Thymus (tissue), 14 donors: ENCODE measurements at places on chromosomes 1 and 21.

DNA sequence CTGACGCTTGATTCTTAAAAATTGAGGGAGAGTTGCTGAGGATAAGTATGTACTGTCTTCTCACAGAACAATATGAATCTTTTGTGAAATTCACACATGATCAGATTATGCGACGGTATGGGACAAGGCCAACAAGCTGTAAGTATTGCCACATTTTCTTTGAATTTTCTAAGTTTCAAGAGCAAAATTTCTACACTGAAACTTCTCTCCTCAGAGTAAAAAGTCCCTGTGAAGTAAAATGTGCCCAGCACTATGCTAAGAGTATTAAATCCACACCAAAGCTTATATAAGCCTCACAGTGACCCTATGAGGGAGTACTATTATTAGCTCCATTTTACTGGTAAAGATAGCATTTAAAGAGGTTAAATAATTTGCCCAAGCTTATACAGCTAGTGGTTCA lies 12.2 kb downstream of the AKIRIN1 start:
- no peak for DNase-seq

- DNase-seq: no peak
Measured at GRCh38 chr1:210754878-210755665, 378.9 kb downstream of the KCNH1 start.

DNA sequence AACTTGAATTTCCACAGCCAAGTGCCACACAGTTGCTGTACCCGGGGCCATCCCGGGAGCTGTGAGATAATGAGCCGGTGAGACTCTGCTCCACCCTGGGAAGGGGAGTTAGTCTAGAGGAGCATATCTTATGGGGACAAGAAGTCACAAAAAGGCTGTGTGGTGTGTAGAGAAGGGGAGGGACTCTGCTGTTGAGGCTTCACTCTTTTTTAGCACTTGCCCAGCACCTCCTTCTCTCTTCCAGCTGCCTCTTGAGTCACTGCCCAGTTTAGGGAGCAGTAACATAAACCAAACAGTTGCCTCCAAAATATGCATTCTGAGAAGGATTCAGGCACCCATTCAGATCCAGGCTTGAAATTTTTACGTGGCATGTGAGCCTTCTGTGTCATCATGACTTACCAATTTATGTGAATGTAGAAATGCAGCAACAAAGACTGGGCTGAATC lies 744 bp upstream of the WDR26 start:
- DNase-seq: no peak

- no peak for DNase-seq
Measured at GRCh38 chr1:39940253-39940652, 14.7 kb upstream of the MFSD2A start.

DNA sequence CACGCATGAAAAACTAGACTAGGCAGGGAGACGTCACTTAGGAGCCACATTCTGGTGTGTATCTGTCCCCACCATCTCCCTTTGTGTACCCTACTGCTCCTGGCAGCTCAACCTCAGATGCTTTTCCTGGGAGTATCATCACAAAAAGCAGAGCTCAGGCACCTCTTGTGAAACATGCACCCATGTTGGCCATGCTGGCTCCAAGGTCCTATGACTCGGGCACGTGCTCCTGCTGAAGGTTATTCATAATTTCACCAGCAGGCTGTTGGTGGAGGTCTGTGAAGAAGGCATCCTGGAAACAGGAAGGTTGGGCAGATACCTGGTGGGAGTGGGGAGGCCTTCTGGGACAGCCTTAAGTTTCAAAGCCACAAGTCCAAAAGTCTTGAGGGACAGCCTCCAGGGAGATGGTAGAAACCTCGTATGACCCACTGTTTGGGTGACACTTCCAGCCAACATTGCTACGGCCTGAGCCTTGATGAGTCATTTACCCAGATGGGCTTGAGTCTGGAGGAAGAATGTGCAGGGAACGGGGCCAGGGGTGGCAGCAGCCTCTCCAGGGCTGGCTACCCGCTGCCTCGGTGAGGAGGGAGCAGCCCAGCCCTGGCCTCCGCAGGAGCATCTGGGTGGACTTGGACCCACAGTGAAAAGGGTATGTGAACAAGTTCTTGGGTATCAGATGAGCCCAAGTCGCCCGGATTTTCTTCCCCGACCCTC lies 75.8 kb downstream of the PGBD5 start:
- no peak for DNase-seq

DNA sequence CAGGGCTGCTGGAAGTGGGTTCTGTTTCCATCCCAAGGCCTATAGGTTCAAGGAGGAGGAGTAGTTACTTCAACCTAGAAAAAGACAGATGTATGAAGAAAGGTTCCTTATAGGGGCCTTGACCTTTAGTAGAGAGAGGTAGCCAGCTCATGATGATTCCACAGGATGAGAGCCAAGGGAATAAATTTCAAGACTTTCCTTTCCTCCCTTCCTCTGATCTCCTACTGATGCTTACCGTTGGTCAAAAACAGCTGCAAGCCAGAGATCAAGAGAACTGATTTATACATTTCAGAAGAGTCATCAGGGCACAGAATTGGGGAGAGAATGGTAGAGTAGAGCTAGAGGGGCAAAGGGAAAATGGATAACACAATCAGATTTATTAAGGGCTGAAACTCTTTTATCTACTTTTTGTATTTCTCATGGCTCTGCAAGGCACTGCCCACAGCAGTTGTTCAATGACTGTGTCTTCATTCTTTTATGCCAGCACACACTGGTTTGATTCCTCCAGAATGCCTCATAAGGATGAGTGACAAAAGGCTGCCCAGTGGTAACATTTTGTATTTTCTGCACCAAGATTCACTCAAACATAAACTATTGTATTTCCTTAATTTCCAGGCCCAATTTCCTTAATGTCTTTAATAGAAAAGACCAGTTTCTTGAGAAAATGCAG lies 37.4 kb downstream of the AK5 start:
- no peak for DNase-seq

DNA sequence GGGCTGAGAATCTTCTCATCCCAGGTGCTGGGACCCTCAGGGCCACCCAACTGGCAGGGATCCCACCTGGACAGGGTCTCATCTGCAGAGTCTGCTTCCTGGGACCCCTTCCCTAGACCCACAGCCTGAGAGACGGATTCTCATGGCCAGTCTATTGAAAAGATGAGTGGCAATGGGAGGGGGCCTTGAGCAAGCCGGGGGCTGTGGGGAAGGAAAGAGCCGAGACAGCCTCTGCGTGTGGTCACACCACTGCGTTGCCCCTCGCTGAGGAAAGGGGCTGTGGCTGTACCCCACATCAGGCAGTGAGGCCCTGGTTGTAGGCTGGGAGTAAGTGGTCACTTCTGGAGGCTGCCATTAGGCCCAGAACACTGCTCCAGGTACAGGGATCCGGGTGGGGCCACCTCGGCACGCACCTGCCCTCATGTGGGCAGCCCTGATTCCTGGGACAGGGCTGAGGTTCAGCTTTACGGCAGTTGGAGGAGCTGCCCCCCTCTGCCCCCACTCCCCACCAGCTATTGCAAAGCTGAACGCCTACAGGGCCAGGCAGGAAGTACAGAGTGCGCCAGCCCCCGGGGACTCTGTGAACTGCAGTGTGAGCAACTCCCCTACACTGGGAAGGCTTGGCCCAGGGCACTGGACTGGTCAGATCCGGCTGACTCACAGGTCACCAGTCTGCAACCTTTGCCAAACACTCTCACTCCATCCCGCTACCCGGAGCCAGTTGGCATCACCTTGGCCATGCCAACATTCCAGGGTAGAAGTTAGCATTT lies 106.9 kb downstream of the RIPK4 start:
- DNase-seq: no peak

DNA sequence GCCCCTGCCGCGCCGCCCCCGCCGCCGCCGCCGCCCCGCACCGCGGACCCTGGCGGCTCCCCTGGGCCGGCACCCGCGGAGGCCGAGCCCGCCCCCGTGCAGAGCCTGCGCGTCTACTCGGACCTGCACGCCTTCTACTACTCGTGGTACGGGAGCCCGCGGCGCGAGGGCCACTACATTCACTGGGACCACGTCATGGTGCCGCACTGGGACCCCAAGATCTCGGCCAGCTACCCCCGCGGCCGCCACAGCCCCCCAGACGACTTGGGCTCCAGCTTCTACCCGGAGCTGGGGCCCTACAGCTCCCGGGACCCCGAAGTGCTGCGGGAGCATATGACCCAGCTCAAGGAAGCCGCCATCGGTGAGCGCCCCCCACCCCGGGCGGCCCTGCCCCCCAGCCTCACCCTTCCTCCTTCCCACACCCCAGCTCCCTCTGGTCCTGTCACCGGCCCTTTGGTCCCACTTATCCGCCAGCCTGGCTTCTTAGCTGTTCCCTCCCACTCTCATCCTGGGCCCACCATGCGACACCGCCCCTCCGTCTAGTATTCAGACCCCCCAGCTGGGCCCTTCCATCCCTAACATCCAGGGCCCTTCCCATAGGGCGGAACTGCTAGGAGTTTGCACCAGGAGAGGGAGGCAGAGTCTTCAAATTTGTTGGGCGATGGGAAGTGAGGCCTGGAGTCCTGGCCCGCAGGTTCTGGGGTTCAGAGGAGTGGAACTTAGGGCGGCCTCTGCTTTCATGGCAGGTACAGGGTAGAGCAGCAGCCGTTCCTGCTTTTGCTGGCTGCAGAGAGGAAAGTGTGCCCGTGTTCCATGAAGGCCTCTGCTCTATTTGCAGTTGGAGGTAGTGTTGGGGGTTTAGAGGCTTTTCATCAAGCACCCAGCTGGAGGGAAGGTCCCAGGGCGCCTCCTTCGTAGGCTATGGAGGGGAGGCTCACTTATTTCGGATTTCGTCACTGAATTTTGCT lies 1.0 kb downstream of the MANEAL start:
- no peak for DNase-seq

DNA sequence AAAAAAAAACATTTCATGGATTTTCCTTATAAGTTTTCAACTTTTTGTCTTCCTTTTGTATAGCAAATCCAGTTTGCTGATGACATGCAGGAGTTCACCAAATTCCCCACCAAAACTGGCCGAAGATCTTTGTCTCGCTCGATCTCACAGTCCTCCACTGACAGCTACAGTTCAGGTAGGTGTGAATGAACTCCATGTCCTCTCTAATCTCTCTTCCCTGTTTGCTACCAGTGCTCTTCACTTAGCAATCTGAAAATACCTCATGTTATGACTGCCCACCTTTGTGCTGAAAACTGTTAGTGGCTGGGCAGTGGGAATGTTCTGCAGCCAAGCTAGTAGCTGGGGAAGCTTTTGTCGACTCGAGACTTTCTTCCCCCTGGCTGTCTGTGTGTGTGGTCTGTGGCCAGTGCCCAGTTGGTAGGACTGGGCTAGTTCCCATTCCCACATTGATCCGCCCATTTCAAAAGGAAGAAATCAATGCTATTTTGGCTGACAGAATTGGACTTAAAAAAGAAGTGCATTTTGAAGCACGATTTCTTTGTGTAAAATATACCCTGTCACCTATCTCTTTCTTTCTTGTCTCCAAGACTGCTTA lies 24.5 kb downstream of the AHCYL1 start:
- DNase-seq: no peak

- DNase-seq: no peak
Measured at GRCh38 chr21:15895142-15896106, 165.6 kb downstream of the USP25 start.

GRCh38 chr1:70628973-70629372 lies 217.9 kb downstream of the CTH start:
- DNase-seq: no peak

- DNase-seq: no peak
Measured at GRCh38 chr1:152959273-152959672, 11.2 kb upstream of the SPRR4 start.

DNA sequence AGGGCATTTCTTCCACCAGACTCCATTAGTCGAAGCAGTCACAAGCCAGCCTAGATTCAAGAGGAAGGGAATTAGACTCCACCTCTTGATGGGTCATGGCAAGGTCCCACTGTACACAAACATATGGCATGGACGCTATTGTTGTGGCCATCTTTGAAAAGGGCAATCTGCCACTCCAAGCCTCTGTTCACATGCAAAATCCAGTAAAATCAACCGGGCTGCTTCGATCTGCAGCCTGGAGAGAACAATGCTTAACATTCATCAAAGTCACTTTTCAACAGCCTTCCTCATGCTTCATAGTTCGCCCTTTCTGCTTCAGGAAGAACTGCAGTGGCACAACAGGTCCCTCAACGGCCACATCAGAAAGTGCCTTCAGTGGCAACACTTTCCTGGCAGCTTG lies 28.0 kb upstream of the GJB5 start:
- DNase-seq: no peak

DNA sequence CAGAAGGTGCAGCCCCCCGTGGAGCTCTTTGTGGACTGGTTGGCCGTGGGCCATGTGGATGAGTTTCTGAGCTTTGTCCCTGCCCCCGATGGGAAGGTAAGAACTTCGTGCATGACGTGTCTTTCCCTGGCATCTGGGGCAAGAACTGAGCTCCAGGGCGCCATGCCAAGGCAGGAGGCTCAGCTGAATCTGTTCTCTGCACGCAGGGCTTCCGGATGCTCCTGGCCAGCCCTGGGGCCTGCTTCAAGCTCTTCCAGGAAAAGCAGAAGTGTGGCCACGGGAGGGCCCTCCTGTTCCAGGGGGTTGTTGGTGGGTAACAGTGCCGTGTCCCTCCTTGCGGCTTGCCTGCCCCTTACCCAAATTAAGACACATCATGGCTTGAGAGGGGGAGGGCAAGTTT lies 27.7 kb downstream of the PADI3 start:
- DNase-seq: no peak

GRCh38 chr1:159983681-159984080 lies 29.6 kb upstream of the SLAMF9 start:
- DNase-seq: no peak

- DNase-seq: peak; percentile 20
Measured at GRCh38 chr1:31373056-31373896, at the start of gene FABP3. FABP3 (minus strand) TSS chr1:31373076; CDS start chr1:31373014, 62 bp downstream.

DNA sequence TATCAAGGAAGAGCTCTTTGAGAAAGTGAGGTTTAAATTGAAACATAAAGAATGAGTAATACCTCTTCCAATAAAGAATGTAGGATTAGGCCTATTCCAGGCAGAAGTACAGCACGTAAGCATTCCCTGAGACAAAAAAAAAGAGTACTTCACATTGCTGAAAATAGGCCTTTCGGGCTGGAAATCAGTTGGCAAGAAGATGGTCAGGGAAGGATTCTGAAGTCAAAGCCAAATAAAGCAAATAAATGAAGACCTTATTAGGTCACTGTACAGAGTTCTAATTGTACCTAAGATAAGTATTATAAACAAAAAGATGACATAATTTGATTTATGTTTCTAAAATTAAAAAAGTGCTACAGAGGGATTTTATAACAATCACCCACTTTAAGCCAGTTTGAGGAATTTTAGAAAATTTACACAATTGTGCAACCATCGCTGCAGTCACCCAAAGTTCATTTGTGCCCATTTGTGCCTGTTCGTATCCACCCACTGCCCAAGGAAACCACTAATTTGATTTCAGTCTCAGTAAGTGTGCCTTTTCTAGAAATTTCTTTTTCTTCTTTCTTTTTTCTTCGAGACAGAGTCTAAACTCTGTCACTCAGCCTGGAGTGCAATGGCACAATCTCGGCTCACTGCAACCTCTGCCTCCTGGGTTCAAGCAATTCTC lies 58.6 kb downstream of the FMO4 start:
- DNase-seq: no peak

DNA sequence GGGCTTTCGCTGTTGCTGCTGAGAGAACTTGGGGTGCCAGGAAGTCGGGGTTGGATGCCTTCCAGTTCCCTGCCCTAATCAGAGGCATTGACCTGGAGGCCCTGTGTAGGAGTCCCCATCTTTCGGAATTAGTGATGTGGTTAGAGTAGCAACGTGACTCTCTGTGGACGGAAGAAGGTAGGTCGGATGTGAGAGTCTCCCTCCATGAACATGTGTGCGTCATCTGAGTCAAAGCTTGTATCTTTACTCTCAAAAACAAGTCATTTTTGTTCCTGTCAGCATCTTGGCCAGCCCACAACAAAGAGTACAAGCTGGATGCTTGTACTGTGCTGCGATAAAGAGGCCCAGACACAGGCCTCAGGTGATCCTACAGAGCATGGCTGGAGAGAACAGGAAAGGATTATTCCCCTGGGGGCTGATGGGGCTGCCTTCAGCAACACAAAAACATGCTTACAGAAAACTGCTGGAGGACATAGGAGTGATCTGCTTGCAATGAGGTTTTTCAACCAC lies 31.0 kb upstream of the IL10 start:
- DNase-seq: peak; percentile 55
